Brain microvascular endothelial cell (primary cell): ENCODE measurements at places on chromosomes 12 and 14.

- no peak for DNase-seq
These were observed 61.2 kb downstream of the SLC38A6 start for GRCh38 chr14:61042220-61042619.

DNA sequence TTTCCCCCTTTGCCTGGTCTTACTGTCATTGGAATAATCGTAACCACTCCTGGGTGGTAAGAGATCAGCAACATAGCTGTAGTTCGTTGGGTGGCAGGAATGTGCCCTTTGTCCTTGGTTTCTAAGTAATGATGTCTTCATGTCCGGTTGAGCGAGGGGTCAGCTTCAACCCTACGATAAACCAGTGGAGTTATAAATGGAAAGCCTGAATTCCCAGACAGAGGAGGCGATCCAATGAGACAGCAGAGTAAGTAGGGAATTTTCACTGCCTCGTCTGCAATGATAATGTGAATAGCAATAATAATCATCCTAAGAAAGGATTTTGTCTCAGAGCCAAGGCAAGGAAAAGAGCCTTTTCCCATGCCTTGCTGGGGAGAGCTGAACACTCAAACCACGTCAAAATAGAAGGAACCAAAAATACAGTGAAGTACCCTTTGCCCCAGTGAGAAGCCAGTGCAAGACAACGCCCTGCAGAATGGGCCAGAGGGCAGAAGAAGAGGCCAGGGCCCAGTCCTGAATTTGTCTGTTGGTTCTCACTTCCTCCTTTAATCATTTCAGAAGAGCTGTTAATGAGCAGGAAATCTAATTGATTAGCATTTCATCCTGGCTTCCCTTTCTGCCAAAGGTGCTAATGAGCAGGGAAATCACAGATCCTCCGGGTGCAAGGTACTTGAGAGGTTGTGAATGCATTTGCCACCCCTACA lies 330.7 kb downstream of the CACNA1C start:
- DNase-seq: peak; percentile 46

- DNase-seq: no peak
These were observed 5.4 kb downstream of the SOX5 start for GRCh38 chr12:23944067-23944466.

GRCh38 chr12:29611906-29612305 lies 114.4 kb upstream of the OVCH1 start:
- peak; percentile 80 for DNase-seq

- no peak for DNase-seq
These were observed 228.5 kb downstream of the VRK1 start for GRCh38 chr14:97025722-97026121.

DNA sequence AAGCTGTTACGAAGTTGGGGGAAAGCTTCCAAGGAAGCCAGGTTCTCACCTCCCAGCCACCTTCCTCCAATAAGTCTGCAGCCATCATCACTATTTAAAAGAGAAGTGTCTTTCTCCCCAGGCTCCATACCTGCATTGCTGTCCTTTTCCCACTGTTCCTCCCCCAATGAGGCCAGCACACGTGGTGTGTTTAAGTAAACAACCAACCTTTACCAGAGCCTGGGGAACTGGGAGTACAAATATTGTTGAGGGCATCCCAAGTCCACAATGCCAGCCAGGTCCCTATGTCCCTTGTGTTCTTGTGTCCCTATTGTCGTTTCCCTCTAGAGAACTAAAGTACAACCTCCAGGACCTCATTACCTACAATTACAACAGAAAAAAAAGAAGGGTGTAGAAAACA lies 49.2 kb upstream of the PNMA1 start:
- no peak for DNase-seq

GRCh38 chr14:45587142-45587541 lies 334.1 kb upstream of the MIS18BP1 start:
- DNase-seq: no peak

DNA sequence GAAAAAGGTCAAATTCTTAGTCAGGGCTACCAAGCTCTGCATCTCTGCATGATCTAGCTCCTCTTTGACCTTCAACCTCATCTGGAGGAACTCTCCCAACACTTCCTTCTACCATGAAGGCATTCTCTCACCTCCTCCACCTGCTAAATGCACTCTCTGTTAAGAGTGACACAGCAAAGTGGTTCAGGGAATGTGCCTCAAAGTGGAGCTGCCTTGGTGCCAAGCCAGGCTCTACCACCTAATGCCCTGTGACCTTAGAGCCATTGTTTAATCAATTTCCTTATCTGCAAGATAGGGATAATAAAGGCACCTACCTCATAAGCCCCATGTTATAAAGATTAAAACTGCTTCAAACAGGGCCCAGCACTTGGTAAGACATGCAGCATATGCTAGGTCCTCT lies 236.7 kb downstream of the ANO2 start:
- no peak for DNase-seq

DNA sequence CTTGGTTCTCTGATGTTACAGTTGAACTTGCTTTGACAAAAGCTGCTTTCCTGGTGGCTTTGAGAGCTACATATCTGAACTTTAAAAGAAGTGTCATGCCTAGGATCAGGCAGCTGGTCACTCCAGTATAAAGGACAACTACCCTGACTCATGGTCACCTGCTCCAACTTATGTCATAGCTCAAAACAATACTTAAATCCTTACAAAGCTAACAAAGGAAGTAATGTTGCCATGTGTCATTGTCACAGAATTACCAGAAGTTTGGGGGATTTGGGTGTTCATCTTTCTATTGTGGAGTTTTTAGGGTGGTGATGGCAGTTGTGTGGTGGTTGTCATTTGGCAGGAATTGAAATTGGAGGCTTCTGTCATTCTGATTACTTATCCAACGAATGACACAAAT lies 1.8 kb upstream of the TCP11L2 start:
- DNase-seq: no peak

DNA sequence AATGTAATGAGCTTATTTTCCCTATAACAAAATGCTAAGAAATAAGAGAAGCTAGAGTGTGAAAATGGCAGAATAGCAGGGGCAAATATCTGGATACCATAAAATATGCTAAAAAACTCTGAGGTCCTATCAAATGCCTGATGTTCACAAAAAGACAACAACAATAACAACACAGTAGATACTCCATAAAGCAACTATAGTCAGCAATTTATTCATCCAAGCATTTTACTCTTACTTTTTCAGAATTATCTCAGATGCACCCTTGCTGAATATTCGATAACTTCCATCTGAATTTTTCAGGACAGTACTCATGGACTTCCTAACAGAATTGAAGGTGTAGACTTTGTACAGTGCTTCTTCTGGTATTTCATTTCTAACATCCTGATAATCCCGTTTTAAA lies 88.9 kb downstream of the ATP2B1 start:
- no peak for DNase-seq

DNA sequence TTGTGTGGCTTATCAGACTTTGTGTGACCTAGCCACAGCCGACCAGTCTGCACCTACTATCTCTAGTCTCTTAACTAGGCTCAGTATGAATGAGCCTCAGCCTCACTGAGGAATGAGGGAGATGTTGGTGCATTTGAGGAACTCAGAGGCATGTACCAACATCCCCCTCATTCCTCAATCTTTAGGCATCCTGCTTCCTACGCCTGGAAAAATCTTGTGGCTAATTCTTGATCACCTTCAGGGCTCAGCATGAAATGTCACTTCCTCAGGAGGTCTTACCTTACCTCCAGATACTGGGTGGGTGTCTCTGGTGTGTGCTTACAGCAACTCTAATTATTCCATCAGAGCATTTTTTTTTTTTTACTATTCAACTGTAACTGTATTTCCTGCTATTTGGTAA lies 148.8 kb upstream of the TMCC3 start:
- DNase-seq: no peak

DNA sequence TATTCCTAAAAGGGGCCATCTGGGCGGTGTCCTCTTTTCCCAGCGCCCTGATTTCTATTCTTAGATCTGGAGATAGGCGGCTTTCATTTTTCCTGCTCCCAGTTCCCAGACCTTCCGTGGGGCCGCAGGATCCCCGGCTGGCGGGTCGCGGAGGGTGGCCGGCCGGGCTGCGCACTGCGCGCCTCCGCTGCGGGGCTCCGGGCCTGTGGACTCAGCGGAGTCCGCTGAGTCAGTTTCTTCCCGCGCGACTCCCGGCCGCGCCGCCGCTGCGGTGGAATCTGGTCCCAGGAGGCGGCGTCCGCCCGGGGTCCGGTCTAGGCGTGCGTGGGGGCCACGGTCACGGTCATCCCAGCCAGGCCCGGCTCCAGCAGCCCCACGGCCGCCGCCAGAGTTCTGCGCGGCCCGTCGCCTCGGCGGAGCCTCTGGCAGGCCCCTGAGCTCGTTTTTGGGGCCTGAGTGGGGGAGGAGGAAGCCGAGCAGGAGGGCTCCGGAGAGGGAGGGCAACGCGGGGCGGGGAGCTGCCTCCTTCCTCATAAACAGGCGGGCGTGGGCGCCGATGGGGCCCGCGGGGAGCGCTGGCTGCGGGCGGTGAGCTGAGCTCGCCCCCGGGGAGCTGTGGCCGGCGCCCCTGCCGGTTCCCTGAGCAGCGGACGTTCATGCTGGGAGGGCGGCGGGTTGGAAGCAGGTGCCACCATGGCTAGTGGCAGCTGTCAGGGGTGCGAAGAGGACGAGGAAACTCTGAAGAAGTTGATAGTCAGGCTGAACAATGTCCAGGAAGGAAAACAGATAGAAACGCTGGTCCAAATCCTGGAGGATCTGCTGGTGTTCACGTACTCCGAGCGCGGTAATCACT lies at the start of gene LRRK2:
LRRK2 (plus strand) TSS at position 559 of the 853 bp plus-strand sequence; CDS start at position 694, 135 bp downstream.
- peak; percentile 1 for DNase-seq

GRCh38 chr12:77578466-77579220 lies 252.1 kb upstream of the NAV3 start:
- DNase-seq: no peak

- no peak for DNase-seq
These were observed 134.1 kb upstream of the SSTR1 start for GRCh38 chr14:38073641-38074040.

DNA sequence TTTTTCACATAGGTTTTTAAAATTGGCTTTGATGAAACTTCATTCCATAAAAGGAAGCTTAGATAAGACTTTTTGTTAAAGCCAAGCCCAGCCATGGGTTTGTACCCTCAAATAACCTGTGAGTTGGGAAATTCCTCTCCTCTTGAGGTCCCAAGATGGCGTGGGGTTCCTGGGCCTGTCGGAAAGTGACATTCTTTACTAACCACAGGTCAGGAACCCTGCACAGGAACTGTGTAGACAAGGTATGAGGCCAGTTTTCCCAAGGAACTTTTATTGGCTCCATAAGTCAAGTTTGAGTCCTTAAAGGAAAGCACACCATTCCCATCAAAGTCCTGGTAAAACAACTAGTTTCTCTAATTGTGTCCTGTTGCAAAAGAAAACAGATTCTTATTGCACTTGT lies 65.0 kb upstream of the AMN start:
- DNase-seq: no peak

GRCh38 chr14:100038065-100038464 lies 27.2 kb upstream of the EVL start:
- DNase-seq: no peak

DNA sequence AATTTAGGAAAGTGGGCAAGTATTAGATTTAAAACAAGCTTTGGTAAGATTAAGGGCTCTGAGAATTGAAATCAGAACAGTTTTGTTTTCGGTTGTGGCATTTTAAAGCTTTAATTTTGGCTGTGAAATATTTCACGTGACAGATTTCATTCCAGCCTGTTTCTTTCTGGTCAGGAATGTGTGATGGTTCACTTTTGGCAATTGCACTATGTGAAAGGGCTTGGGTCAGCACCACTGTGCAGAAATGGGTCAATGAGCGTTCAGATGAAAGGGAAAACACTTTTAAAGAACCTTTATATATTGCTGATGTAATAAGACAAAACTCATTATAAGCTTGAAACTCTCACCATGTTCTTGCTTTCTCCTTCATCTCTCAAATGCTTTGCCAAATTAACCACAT lies 17.1 kb downstream of the NUBPL start:
- no peak for DNase-seq

DNA sequence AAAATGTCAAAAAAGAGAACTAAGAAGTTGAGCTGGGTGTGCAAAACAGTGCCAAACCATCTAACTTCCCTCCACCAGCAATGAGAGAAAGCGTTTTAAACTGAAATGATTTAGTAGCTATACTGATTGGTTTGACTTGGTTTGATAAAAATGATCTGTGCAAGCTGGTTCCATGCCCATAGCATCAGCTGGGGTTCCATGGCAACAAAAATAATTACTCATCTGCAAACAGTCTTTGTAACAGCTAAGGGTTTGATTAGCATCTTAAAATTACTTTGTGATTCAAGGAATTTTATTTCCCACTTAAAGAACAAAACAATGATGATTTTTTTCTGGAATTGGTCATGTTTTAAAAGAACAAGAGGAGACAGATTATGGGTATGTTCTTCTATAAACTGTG lies 15.0 kb upstream of the BICD1 start:
- DNase-seq: no peak

GRCh38 chr12:52582971-52583456 lies 9.4 kb upstream of the KRT74 start:
- DNase-seq: peak; percentile 64

DNA sequence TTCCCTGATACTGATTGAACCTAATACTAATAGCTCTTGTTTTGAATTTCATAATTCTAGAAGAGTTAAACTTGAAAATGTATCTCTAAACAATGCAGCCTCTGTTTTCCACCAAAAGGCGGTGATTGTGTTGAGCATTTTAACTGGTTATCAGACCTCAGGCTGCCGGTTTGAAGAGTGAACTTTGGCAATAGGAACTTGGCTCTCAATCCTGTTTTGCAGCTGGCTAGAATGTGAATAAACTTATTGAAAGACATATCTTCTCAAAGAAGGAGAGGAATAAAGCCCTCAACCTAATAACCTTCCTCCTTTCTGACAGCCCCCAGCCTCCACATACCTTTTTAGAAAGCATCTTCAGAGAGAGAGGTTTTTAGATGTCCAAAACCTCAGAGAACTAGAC lies 105.4 kb downstream of the SRGAP1 start:
- DNase-seq: no peak

GRCh38 chr12:24767016-24767415 lies 181.9 kb downstream of the BCAT1 start:
- no peak for DNase-seq

DNA sequence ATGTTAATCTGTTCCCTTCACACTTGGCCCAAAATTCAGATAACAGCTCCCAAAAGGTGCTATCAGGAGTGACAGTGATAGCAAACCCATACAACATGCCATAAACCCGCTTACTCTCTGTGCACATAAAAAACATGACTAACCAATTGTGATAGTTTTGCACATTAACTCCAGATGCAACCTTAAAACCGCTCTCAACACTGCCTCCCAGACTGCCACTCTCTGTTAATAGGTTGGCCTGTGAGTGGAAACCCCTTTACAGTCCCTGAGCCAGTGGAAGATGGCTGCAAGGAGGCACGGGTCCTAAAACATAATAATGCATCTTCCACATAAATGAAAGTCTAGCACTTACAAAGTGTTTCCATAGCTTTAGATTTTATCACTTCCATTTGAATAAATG lies 12.0 kb upstream of the TMTC1 start:
- DNase-seq: no peak
